ENCODE measurements at places on chromosomes 12 and 14.

DNA sequence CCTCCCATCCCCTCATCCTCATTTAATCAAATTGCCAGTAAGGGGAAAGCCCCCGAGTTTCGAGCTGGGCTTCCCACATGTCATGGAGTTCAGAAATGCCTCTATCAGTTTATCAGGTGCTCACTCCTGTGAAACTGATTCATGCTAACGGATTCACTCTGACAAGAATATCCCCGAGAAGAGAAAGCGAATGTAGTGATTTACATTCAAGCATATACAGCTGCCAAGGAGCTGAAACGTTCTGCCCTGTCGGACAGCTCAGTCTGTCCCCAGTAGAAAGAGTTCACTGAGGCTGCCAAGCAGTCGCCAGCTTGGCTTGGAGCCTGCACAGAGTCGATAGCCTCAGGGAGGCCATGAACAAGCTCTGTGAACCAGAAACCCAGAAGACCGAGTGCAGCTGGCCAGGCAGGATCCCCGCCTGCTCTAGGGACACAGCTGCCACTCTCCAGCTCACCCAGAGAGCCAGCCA is 88.4 kb downstream of the TMCC3 start:
- DNase-seq = no peak

- DNase-seq = no peak
Observed at GRCh38 chr12:122976648-122976975, 1.6 kb downstream of the OGFOD2 start.

GRCh38 chr12:4157122-4157521 is 116.4 kb upstream of the CCND2 start:
- no peak for DNase-seq

- no peak for DNase-seq
Observed at GRCh38 chr12:88360343-88360742, 218.2 kb downstream of the TMTC3 start.

- no peak for DNase-seq
Observed at GRCh38 chr12:112868459-112869041, 38.2 kb upstream of the OAS1 start.

DNA sequence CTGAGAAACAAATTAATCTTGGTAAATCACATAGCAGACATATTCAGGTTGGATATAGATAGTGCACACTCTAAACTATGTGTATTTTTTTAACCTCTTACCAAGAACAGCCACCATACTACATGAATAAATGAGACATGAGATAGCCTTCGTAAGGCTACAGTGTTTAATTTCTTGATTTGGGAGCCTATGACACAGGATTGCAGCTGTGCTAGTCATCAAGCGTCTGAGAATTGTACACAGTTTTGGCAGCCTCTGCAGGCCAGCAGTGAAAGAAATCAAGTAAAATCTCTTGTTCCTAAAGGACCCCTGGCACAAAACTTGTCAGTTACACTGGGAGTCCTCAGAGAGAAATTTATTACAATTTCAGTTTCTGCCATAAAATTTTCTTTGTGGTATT is 236.1 kb downstream of the C12orf50 start:
- no peak for DNase-seq

DNA sequence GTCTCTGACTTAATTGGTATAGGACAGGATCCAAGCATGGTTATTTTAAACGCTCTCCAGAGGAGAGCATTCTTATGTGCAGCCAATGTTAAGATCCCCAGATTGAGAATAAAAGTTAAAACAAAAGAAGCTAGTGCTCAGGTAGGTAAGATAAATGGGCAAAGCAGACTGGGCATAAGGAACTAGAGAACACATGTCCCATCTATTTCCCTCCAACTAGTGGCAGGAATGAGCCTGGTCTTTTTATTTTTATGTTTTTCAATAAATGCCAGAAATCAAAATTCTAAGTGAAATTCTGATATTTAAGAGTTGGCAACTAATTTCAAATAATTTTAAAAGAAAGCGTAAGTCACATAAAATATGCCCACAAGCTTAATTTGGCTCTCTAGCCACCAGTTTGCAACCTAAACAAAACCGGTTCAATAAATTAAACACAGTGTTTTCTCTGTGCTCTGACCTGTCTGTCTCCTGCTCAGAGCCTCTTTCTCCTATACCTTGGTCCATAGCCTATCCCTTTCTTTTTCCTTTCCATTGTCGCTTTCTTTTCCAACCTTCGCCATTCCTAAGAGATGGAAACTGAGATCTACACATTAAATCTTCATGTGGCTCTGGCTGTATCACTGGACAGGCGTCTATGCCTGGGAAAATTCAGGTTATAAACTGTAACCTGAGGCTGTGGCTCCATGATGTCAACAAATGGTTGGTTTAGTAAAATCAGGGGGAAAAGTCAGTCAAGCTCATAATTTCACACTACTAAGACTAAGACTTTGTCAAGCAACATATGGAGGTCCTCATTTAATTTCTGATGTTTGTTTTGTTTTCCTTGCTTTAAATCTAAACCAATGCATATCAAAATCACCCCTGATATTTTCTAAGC is 5.5 kb downstream of the SLC38A1 start:
- DNase-seq = no peak
